ENCODE measurements at places on chromosomes 3 and 15. TPM values are rescaled to one million over a fixed set of nuclear protein-coding genes. Genes with fewer than 3 reads are reported as not detected.

The IL17RE gene
- 82.8 TPM for total RNA-seq

The TCF12 gene
- 106 TPM for total RNA-seq

The SLC9C1 gene
- total RNA-seq, result 0.51 TPM

The SAMMSON gene
- total RNA-seq, result not detected

The SPINK8 gene
- not detected for total RNA-seq

The SCN11A gene
- total RNA-seq, result 0.27 TPM

The CFAP100 gene
- total RNA-seq, result not detected

The SSUH2 gene
- 5.3 TPM for total RNA-seq

The PEX5L gene
- 0.78 TPM for total RNA-seq

The TTLL13 gene
- total RNA-seq, result 0.93 TPM

GRCh38 chr15:89448825-89449224 is 47.6 kb downstream of the RHCG start:
- DNase-seq, result no peak

DNA sequence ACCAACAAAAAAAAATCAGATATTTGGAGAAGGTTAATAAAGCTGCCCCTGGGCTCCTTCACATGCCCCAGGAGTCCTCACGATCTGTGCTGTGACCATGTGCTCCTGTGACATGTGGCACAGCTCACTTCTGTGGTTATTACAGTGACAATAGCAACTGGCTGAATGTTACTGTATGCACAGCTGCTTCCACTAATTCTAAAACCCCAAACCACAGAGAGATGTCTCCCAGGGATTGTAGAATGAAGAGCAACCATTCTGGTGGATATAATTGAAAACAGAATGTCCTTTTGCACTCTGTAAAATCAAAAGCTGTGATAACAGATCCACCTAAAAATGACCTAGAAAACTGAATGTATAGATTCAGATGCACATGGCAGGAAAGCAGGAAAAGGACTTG is 489.2 kb upstream of the CNTN4 start:
- no peak for DNase-seq

- DNase-seq, result no peak
Measured at GRCh38 chr15:100602823-100603393, 519 bp downstream of the ASB7 start.

GRCh38 chr3:45772341-45773035 is 23.8 kb downstream of the SLC6A20 start:
- DNase-seq, result no peak

DNA sequence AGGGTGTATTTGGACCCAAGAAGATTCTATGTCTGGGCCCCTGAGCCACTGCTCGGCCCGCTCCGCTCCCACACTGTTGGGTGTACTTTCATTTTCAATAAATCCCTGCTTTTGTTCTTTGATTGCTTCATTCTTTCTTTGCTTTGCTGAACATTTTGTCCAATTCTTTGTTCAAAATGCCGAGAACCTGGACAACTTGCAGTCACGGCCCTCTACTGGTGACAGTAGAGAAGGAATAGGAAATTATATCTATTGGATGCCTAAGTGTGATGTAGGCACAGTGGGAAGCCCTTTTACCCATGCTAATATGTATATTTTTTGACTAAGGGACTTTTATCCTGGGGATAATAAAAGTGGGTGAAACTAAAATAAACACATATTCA is 340.8 kb downstream of the LRRC3B start:
- no peak for DNase-seq

- no peak for DNase-seq
Measured at GRCh38 chr15:92981333-92981732, 81.2 kb downstream of the CHD2 start.

- DNase-seq, result no peak
Measured at GRCh38 chr3:76551739-76552138, 488.2 kb upstream of the ROBO2 start.

GRCh38 chr3:157856078-157856939 is 249.9 kb downstream of the SHOX2 start:
- DNase-seq, result no peak

- DNase-seq, result no peak
Measured at GRCh38 chr15:100100926-100101325, 240.8 kb downstream of the ADAMTS17 start.

- DNase-seq, result no peak
Measured at GRCh38 chr3:130820976-130821375, 72.9 kb upstream of the ATP2C1 start.

- peak; percentile 78 for DNase-seq
Measured at GRCh38 chr3:119240101-119240590, 532 bp downstream of the B4GALT4 start.

- no peak for DNase-seq
Measured at GRCh38 chr3:194857469-194858113, 171.9 kb downstream of the FAM43A start.

DNA sequence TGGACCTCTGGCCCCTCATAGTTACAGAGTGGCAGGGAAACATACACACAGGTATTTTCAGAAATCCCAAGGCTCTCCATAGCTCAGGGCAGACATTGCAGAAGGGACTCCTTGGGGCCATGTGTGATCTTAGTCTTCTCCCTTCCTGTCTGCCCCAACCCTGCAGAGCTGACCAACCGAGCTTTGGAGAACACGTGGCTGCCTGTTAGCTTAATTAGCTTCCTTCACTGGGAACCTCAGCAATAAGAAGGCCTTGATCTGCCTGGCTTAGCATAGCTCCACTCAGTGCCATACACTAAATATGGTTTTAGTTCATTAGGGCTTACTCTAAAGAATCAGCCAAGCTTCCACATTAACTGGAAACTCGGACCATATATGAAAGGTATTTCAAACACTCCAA is 12.3 kb downstream of the LYZL4 start:
- DNase-seq, result no peak

DNA sequence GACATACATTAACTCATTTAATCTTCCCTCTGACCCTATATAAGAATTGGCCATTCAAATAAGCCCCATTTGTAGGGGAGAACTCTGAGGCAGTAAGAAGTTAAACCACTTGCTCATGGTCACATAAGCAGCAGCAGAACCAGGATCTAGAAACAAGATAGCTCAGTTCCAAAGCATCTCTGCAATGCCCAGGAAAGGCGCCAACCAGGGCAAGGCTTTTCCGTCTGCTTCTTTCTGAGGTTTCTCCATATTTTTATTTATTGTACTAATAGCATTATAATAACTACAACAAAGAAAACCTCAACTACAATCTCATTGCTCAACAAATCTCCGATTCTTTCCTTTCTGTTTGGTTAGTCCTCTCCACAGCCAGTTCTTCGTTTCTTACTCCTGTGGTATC is 4.3 kb upstream of the UBE2E2 start:
- no peak for DNase-seq

DNA sequence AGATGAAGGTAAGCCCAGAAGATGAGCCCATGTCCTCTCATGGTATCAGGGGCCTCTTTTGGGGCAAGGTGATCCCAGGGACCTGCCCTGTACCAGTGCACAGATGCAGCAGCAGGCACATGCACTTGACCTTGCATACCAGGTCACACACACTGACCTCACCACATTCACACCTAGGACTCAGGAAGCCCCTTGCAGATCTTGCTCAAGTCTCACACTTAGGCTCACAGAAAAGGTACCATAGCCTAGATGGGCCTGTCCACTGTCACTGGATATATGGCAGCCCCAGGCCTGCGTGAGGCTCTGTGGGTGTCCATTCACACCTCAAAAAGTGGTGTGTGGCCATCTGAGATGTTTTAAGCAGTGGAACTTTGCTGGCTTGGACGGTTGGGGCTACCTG is 58.7 kb downstream of the CACNA2D2 start:
- DNase-seq, result no peak

DNA sequence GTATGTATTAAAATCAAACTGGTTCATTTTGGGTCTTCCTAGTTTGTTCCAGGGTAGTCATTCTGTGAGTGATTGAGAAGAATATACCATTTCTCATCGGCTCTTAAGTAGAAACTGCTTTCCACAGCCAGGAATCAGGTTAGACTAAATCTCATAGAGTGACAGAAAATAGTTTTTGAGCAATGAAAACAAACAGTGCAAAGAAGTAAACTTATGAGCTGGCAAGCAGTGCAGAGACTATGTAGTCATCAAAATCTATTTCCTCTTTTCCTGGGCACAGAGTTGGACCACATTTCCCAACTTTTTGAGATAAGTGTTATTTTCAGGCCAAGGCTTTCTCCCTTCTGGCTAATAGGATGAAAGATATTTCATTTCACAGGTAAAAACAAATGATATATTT is 66.5 kb downstream of the UBE3A start:
- DNase-seq, result no peak

DNA sequence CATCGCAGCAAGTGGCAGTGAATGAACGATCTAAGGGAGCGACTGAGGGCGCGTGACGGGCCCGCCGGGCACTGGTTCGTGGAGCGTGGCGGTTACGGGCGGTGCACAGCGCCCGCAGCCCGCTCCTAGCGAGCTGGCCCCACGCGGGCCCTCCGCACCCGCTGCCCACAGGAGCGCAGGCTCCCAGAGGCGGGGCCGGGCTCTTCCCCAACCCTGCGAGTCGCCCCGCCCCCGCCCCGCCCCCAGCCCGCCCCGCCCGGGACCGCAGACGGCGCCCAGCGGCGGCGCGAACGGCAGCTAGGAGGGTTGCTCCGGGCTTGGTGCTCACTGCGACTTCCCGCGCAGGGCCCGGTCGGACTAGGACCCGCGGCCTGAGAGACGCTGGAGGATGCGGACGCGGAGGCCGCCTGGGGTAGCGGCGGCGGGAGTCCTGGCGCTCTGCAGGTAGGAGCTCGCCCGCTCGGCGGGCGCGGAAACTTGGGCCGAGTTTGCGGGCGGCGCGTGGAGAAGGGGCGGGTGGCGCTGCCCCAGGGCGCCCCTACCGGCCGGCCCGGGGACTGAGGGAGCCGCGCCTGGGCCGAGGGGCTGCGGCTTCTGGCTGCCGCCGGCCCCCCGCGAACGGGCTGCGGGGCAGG is at the start of gene C15orf39:
C15orf39 (plus strand) TSS at position 267 of the 635 bp plus-strand sequence. CDS start 4,167 bp downstream, outside the sequence.
- DNase-seq, result peak; percentile 86

DNA sequence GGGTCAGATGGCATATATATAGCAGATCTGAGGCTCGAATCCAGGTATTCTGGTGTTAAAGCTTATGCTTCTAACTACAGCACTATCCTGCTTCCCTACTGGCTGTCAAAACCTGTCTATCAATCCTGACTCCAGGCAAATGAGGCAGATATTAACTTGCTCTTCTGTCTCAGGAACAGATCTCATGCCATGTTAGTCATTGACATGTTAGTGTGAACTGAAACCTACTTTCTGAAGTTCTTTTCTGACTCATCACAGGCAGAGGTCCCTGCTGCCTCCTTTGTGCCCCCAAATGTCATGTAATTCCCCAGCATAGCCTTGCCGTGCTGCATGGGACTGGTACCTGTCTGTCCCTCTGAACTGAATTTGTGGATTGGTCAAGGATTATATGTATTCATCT is 125.0 kb upstream of the SMAD3 start:
- DNase-seq, result no peak

GRCh38 chr15:72992841-72993252 is 59.4 kb upstream of the NEO1 start:
- no peak for DNase-seq

- no peak for DNase-seq
Measured at GRCh38 chr15:65344214-65344913, 33.4 kb downstream of the IGDCC3 start.

DNA sequence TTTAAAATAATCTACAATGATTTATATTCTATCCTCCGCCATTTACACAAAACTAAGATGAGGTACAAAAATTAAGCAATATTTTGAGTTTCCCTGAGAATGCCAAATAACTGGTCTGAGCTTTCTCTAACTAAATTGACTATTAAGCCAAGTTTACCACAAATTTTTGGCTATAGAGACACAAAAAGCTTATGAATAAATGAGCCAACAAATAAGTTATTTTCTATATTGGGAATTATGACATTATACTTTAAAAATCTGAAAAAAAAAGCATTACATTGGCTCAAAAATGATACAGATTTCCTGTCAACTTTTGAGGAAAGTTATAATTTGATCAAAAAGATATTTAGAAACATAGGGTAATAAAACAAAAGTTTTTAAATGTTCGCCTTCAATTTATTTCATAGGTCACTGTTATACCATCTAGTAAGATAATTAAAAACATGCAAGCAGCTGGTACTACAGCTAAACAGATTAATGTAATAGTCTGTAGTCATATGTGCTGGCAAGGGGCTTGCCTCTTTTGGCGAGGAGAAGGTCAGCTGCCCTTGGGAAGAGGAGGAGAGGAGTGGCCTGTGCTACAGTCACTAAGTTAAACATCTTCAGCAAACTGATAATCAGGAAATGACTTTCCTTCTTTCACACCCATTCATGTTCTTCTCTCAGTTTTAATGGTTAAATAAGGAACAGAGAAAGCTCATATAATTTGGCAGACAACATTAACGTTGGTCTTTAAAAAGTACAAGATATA is 318.5 kb downstream of the TBC1D5 start:
- DNase-seq, result no peak

DNA sequence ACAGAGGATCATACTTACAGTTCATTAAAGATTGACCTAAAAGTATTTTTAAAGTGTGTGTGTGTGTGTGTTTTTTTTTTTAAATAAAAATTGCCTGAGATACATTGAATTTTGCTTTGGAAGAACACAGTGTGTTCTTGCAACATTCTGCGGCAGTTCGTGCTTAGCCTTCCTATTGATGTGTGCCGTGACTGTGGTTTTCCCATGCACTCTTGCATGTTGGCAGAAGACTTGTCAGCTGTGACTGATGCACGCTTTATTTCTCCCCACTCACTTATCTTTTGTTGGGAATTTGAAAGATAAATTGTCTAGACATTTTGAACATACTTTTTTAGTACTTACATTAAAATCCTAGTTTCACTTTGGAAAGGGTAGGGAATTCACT is 136.3 kb upstream of the LRRFIP2 start:
- DNase-seq, result no peak

DNA sequence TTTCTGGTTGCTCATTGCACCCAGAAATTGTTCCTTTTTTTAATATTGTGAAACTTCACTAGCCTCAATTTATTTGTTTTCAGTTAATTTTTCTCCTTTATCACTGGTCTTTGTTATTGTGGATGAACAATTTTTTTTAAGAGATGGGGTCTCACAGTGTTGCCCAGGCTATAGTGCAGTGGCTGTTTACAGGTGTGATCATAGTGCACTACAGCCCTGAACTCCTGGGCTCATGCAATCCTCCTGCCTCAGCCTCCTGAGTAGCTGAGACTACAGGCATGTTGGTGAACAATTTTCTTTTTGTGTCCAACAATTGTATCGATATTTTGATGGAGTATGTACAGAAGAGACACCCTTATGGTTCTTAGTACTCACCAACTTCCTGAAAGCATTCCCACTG is 26.3 kb downstream of the BLM start:
- no peak for DNase-seq

DNA sequence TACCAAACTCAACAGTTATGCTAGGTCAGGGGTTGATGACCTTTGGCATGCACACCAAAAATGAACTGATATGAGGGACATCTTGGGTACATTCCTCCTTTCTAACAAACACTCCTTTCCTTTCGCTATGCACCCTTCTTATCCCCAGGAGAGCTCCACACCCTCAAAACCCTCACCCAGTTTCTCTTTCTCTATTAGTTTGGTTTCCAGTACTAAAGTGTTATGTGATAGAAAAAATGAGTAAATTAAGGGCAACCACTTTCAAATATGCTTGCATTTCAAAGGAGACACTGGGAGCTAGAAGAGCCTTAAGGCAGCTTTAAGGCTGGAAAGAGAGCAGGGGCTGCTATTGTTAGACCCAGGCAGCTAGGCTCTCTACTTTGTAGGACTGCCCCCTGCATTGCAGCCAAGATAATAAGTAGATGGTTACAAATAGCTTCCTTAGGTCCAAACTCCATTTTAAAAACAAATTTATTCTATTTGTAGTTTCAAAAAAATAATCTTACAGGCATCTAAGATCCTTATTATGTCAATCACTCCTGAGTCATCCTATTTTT is 244.3 kb downstream of the ZIC1 start:
- no peak for DNase-seq
